ENCODE measurements at places on chromosomes 4 and X.

DNA sequence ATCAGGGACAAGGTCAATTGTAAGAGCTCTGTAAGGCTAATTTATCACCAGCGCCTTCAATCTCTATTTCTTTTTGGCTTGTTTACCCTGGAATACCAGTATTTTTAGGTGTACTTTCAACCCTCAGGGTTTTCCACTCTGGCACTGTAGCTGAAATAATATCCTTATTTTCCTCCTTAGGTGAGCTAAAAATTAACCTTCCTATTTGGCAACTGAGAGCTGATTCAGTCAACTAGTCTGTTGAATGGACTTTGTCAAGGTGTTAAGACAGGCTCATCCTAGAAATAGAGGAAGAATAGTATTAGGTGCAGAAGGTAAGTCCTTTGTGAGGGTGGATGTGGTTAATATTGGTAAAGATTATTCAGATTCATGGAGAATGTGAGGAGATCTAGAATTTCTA, 101.3 kb upstream of the BANK1 start:
- no peak for DNase-seq

- DNase-seq, result no peak
Observed at GRCh38 chr4:145375416-145375815, 106.2 kb upstream of the SMAD1 start.

DNA sequence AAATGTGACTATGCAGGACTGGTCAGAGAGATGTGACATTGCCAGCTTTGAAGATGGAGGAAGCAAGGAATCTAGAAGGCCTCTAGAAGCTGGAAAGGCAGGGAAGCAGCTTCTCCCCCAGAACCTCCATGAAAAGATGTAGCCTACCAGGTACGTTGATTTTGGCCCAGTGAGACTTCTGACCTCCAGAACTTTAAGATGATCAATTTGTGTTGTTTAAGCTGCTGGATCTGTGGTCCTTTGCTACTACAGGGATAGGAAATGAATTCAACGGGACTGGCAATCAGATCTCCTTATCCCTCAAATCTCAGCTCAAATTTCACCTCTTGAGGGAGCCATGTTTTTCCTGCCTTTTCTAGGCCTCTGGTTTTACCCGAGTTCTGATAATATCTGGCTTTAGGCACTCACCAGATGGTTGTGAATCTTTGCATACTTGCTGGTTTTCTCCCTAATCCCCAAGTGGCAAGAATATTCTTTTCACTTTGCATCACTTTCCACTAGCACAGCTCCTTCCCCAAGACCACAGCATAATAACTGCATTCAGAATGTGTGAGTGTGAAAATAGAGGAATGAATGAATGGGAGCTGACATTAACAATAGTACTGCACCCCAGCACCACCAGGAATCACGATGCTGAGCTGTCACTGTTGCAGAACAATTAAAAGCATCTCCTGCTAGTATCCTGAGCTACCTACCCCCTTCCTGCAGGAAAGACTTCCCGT, 25.5 kb upstream of the TMSB4X start:
- no peak for DNase-seq

GRCh38 chr4:156773648-156774357, 197.8 kb downstream of the PDGFC start:
- DNase-seq, result no peak

GRCh38 chr4:147362938-147363337, 118.0 kb upstream of the EDNRA start:
- DNase-seq, result no peak

GRCh38 chr4:158253350-158253980, 43.2 kb downstream of the TMEM144 start:
- DNase-seq, result peak; percentile 13

DNA sequence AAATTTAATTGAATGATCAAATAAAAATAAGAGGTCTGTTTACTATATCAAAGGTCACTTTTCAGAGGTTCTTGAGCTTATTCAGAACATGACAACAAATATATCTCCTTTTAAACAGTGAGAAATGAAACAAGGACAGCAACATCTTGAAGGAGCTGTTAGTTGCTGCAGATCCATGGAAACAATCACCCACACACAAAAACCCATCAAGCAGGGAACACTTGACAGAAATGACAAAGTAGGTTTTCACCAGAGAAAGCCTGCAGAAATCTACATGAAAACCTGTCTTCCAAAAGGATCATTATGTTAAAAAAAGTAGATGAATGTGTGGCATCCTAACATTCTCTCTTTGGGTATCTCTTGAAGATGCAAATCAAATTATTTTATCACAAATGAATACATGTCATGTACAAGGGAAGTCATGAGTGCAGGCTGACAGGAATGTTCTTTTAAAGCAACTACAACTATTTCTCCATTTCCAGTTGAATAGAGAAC, 203.0 kb downstream of the GRIA2 start:
- no peak for DNase-seq

- no peak for DNase-seq
Observed at GRCh38 chr4:40562681-40563080, 67.0 kb downstream of the RBM47 start.

DNA sequence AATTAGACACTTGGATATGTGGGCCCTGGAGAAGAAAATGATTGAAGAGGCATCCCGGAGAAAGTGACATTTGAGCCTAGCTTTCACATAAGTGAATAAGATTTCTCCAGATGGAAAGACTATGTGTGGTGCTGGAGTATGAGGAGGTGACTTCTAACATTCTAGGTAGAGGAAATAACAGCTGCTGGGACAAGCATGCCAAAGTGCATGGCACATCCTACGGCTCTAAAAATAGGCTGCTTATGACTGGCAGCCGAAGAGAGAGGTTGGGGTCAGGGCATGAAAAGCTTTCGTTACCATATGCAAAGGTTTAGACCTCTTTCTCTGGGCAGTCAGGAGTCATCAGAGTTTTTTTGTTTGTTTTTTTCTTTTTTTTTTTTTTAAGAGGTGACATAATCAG, 142.0 kb downstream of the SOX3 start:
- DNase-seq, result no peak

GRCh38 chrX:50103866-50104566, 96.8 kb downstream of the AKAP4 start:
- DNase-seq, result no peak

- no peak for DNase-seq
Observed at GRCh38 chr4:118282692-118283091, 70.1 kb downstream of the PRSS12 start.

DNA sequence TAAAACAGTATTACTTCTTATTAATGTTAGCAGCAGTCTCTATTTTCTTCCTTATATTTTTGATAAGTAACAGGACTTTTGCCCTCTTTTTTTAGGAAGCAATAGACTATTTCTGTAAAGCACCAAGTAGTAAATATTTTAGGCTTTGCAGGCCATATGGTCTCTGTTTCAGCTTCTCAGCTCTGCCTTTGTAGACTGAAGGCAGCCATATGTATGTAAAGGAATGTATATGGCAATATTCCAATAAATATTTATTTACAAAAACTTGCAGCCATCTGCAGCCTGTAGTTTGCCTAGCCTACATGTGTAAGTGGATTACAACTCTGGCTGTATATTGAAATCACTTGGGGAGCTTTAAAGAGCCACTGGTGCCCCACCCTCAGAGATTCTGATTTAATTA, 15.0 kb downstream of the RADX start:
- no peak for DNase-seq

- no peak for DNase-seq
Observed at GRCh38 chr4:147539959-147540358, 59.1 kb downstream of the EDNRA start.

- no peak for DNase-seq
Observed at GRCh38 chr4:33725861-33726260, 2518.5 kb downstream of the ARAP2 start.

DNA sequence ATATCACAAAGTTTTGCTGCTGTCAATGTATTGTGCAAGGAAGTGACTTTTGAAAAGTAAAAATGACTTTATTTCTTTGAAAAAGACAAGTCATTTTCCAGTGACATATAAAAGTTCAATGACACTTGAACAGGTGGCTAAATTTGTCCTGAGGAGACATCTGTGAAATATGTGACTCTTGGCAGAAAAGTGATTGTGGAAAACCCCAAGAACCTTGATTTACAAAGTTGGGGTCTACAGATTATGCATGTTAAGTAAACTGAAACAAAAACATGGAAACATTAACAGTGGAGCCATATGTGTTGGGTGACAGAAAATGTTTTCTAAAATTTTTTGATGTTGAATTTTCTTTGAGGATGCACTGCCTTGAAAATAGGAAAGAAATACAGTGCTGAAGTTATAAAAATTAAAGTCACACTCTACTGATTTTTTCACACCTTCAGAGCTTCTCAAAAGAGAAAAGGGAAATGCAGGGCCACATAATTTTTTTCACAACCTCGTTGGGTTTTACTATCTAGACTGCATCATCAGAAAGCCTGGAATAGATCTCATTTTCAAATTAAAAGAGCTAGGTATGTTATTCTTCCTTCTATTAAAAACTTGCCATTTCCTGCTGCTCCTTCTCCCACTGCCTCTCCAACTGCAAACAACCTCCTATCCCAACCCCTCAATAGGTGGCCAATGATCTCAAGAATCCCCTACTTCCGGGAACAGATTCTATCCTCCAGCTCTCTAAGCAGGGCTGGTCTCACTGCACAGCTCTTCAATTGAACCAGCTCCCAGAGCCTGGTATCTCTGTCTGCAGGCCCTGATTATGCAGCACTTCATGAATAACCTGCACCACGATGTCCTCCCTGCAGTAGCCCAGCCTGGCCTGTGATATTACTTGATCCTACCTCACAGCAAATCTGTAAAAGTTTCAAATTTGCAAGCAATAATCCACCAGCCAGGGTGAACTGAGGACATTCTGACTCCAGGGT, 570.8 kb upstream of the CPEB2 start:
- no peak for DNase-seq

- DNase-seq, result no peak
Observed at GRCh38 chr4:88737307-88737941, 39.8 kb upstream of the NAP1L5 start.

GRCh38 chrX:35711281-35711680, 86.9 kb upstream of the MAGEB16 start:
- DNase-seq, result no peak

GRCh38 chrX:41350150-41350975, 16.4 kb downstream of the DDX3X start:
- no peak for DNase-seq

DNA sequence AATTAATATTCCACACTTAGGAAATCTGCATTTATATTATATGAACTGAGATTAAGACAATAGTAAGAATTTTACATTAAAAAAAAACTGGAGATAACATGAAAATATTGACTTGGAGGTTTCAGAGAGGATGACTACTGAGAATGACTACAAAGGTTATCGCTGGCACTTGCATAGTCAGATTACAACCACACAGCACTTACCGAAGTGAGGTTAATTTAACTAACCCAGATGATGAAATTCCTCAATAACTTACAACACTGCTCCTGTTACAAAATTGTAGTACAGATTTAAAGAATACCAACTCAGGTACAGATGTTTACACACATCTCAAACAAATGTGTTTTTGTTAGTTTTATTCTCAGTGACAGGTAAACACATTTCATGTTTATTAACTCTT, 283.5 kb downstream of the CAMK2D start:
- no peak for DNase-seq
